ENCODE measurements at places on chromosomes 1 and 21.

- DNase-seq, result no peak
These were observed 5.4 kb upstream of the KDM4A start for GRCh38 chr1:43644558-43644957.

DNA sequence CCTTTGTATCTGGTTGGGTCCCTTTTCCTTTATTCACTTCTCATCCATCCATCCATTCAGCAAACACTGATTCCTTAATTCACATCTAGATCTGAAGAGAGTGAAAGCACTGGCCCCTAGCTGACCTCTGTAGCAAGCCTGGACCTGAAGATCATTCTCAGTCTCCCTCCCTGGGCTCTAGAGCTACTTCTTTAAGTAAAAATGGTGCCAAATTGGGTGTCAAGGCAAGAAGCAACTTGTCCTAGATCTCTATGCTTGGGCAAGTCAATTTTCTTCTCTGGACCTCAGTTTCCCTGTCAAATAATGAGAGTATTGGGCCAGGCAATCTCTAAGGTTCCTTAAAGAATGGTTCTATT is 36.1 kb downstream of the PLXNA2 start:
- DNase-seq, result no peak

DNA sequence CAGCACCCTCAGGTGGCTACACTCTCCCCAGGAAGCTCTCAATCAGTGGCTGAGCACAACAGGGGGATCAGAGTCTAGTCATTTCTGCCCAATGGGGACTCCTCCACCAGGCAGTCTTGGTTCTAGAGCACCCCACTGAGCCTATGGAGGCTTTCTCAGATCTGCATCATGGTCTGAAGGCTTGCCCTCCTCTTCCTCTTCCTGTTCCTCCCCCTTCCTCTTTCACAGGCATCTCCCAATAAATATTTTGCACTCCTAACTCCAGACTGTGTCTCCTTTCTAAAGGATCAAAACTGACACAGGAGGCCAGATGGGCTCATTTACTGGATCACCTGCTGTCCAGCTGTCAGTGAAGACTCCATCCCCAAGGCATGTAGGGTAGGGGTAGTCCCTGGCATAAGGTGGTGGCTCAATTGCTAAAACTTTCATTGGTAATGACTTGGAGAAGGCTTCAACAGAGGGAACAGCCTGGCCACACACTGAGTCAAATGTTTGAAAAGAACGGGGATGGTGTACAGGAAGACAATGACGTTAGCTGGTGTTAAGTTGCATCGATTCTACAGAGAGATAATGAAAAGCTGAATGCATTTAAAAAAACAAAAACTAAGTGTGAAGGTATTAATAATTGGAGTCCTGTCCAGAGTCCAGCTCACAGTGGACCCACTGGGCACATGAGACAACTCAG is 84.2 kb upstream of the SLC2A1 start:
- no peak for DNase-seq

DNA sequence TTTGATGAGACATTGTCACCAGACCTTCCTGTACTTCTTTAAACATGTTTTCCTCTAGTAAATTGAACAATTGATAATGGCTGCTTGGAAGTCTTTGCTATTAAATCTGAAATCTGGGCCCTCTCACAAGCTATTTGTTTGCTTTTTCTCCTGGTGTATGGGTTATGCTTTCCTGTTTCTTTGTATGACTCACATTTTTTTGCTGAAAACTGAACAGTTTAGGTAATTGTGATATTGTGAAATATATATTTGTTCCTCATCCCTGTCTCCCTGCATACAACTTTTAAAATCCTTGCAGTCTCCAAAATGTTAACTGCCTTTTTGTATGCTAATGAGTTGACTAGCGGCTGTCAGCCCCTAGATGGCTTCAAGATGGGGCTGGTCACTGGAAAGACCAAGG is 61.6 kb downstream of the MAP3K21 start:
- DNase-seq, result no peak

DNA sequence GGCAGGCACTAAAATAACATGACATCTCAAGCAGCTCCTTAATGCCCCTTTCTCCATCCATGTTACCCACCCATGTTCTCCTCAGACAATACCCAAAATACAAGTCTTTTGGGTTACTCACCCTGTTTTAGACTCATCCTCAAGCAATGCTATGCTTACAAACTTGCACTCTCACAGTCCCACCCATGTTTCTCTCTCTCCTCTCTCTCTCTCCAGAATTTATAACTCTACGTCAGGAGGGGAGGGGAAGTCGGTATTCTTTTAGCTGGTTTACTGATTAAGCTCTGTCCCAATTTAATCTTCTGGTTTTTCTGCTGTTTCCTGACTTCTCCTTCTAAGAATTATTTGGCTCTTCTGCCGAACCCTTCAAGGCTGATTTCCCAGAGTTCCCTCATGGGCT is 98.0 kb upstream of the NR5A2 start:
- DNase-seq, result no peak

Data from T-cell (primary cell).